ENCODE measurements at places on chromosomes 13 and 19.
A peak's percentile ranks its signal among the peaks of the same experiment; 100 is the strongest.

GRCh38 chr13:31851216-31851615, 111.9 kb downstream of the RXFP2 start:
- no peak for DNase-seq
- H3K4me1 ChIP-seq: no peaks in the 10 kb centered on the region
- H3K27me3 ChIP-seq: no peaks in the 10 kb centered on the region

- peaks cover 25% of the 10 kb centered on the region for H3K4me1 ChIP-seq
- no peak overlapping the region for H3K4me3 ChIP-seq
- H3K27me3 ChIP-seq: no peaks in the 10 kb centered on the region
- DNase-seq: no peak
- peaks cover 6% of the 10 kb centered on the region for H3K36me3 ChIP-seq
Observed at GRCh38 chr19:42246922-42247639, 4.7 kb upstream of the GSK3A start.

- H3K4me3 ChIP-seq: peak overlapping the region; percentile 71
- H3K4me1 ChIP-seq: peaks cover 31% of the 10 kb centered on the region
- no peak for DNase-seq
- no peaks in the 10 kb centered on the region for H3K27me3 ChIP-seq
- H3K36me3 ChIP-seq: peaks cover 23% of the 10 kb centered on the region
- H3K27ac ChIP-seq: peak overlapping the region; percentile 99
Observed at GRCh38 chr19:18282021-18282787, 782 bp upstream of the JUND start.

DNA sequence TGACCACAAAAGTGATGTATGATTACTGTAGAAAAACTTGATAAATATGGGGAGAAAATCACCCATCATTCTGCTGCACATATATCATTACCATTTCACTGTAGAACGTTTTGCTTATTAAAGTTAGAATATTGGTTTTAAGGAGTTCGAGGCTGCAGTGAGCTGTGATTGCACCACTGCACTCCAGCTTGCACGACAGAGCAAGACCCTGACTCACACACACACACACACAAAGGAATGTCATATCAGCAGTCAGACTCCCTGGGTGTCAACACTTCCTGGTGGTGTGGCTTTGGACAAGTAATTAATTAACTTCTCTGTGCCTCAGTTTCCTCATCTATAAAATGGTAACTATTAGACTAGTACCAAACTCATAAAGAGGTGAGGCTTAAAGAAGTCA, 11.3 kb upstream of the PNMA8A start:
- no peak for DNase-seq
- H3K4me3 ChIP-seq: no peak overlapping the region
- peak overlapping the region; percentile 86 for H3K27ac ChIP-seq
- H3K4me1 ChIP-seq: peaks cover 40% of the 10 kb centered on the region

GRCh38 chr19:42081584-42082203, 5.7 kb downstream of the ZNF574 start:
- no peak for DNase-seq
- H3K36me3 ChIP-seq: peaks cover 37% of the 10 kb centered on the region
- H3K27me3 ChIP-seq: no peaks in the 10 kb centered on the region
- no peak overlapping the region for H3K27ac ChIP-seq
- peaks cover 9% of the 10 kb centered on the region for H3K4me1 ChIP-seq
- no peak overlapping the region for H3K4me3 ChIP-seq

GRCh38 chr13:27830010-27830409, 37.7 kb downstream of the GSX1 start:
- no peaks in the 10 kb centered on the region for H3K4me1 ChIP-seq
- no peaks in the 10 kb centered on the region for H3K27me3 ChIP-seq
- no peak for DNase-seq
- H3K27ac ChIP-seq: no peak overlapping the region
- H3K4me3 ChIP-seq: no peak overlapping the region
- no peaks in the 10 kb centered on the region for H3K36me3 ChIP-seq

DNA sequence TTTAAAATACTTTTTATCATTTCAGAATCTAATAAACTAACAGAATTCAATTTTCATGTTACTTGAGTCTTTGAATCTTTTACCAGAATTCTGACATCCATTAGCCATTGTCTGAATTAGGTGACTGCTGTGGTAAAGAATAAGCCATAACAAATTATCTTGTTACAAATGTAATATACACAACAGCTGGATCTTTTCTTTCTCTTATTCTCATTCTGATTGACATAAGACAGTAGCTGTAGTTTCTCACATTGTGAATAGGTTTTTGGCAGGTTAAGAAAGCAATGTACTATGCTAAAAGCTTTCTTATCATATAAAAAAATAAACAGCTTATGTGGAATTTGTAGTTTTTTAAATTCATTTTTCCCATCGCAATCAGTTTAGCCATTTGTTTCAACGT, 734.0 kb upstream of the PCDH9 start:
- no peak for DNase-seq
- H3K36me3 ChIP-seq: no peaks in the 10 kb centered on the region
- H3K4me1 ChIP-seq: no peaks in the 10 kb centered on the region
- H3K27ac ChIP-seq: no peak overlapping the region
- no peaks in the 10 kb centered on the region for H3K27me3 ChIP-seq
- H3K4me3 ChIP-seq: no peak overlapping the region

DNA sequence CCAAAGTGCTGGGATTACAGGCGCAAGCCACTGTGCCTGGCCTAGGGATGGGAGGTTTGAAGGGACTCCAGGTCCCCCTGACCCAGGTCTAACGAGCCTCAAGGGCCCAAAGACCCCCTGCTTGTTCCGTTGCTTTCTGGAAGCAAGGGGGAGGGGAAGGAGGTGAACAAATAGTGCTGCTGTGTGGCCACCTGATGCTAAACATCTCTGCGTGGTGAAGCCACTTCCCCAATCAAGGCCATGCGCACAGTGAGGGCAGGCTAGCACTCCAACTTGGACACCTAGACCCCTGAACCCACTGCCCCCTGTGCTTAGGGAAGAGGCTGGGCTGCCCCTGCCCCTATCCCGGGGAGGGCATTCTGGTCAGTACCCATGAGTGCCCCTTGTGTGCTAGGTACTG, 24.0 kb downstream of the CARM1 start:
- H3K4me3 ChIP-seq: no peak overlapping the region
- no peak for DNase-seq
- H3K27ac ChIP-seq: no peak overlapping the region
- H3K27me3 ChIP-seq: no peaks in the 10 kb centered on the region
- H3K36me3 ChIP-seq: no peaks in the 10 kb centered on the region
- H3K4me1 ChIP-seq: peaks cover 11% of the 10 kb centered on the region

- H3K4me1 ChIP-seq: no peaks in the 10 kb centered on the region
- no peak overlapping the region for H3K4me3 ChIP-seq
Observed at GRCh38 chr13:74190999-74191398, 56.8 kb upstream of the KLF12 start.

DNA sequence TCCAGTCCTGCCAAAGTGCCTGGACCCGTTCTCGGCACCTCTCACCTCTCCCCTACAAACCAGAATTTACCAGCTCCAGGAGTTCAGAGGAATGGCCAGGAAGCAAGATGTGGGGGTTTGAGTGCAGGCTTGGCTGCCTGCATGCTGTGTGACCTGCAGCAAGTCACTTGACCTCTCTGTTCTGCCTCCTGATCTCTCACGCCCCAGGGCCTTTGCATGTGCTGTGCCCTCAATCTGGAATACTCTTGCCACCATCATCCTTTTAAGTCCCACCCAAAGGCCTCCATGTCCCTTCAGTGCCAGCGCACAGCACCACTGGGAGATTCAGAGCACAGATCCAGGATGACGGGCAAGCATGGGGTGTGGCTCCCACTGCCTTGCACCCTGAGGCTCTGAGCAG, 43.4 kb downstream of the MYO9B start:
- no peak for DNase-seq
- H3K27ac ChIP-seq: peak overlapping the region; percentile 27
- peaks cover 8% of the 10 kb centered on the region for H3K4me1 ChIP-seq
- H3K36me3 ChIP-seq: peaks cover 14% of the 10 kb centered on the region
- H3K4me3 ChIP-seq: no peak overlapping the region

- no peak for DNase-seq
- peaks cover 3% of the 10 kb centered on the region for H3K4me1 ChIP-seq
- no peak overlapping the region for H3K4me3 ChIP-seq
- H3K36me3 ChIP-seq: no peaks in the 10 kb centered on the region
- H3K27me3 ChIP-seq: no peaks in the 10 kb centered on the region
Observed at GRCh38 chr19:50324331-50324730, 4.8 kb downstream of the KCNC3 start.

- H3K4me1 ChIP-seq: peaks cover 6% of the 10 kb centered on the region
- DNase-seq: peak; percentile 97
- no peaks in the 10 kb centered on the region for H3K36me3 ChIP-seq
- H3K27ac ChIP-seq: peak overlapping the region; percentile 98
- peak overlapping the region; percentile 86 for H3K4me3 ChIP-seq
- H3K27me3 ChIP-seq: no peaks in the 10 kb centered on the region
Observed at GRCh38 chr19:56315077-56315828, 614 bp upstream of the ZSCAN5A start.

DNA sequence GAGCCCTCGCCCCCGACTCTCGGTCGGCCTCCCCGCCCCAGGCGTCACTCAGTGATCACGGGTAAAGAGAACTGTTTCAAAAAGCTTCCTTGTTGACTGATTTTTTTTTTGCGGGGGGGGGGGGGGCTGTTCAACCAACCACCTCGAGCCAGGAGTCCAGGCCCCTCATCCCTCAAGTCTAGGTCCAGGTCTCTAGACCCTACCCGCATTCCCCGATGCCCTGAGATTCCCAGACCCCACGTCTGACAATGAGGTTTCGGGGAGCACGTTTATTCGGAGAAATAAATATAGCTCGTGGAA, 4.3 kb downstream of the HRC start:
- no peaks in the 10 kb centered on the region for H3K36me3 ChIP-seq
- peaks cover 20% of the 10 kb centered on the region for H3K4me1 ChIP-seq
- no peak for DNase-seq
- no peaks in the 10 kb centered on the region for H3K27me3 ChIP-seq
- H3K27ac ChIP-seq: peak overlapping the region; percentile 82

DNA sequence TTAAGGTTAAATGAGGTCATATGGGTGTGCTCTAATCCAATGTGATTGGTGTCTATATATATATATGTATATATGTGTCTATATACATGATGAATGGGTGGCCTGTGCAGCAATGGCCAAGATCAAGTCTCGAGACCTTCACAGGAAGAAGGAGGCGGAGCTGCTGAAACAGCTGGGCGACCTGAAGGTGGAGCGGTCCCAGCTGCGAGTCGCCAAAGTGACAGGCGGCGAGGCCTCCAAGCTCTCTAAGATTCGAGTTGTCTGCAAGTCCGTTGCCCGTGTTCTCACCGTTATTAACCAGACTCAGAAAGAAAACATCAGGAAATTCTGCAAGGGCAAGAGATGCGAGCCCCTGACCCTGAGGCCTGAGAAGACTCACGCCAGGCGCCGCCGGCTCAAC, 109.8 kb downstream of the EFNB2 start:
- H3K27me3 ChIP-seq: no peaks in the 10 kb centered on the region
- H3K27ac ChIP-seq: no peak overlapping the region
- no peaks in the 10 kb centered on the region for H3K4me1 ChIP-seq
- no peak overlapping the region for H3K4me3 ChIP-seq
- DNase-seq: no peak

DNA sequence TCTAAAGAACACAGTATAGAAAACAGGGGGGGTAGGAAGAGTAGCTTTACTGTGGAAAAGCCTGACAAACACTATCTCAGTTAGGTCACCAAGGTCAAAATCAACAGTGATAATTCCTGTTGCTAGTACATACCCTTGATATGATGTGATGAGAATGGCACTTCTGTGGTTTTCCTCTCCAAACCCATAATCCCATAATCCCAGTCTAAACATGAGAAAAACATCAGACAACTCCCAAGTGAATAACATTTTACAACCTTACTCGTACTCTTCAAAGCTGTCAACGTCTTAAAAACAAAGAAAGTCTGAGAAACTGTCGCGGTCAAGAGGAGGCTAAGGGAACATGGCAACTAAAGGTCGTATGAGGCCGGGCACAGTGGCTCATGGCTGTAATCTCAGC, 137.6 kb downstream of the FOXO1 start:
- no peaks in the 10 kb centered on the region for H3K36me3 ChIP-seq
- H3K4me1 ChIP-seq: no peaks in the 10 kb centered on the region
- H3K27ac ChIP-seq: no peak overlapping the region
- H3K4me3 ChIP-seq: no peak overlapping the region

DNA sequence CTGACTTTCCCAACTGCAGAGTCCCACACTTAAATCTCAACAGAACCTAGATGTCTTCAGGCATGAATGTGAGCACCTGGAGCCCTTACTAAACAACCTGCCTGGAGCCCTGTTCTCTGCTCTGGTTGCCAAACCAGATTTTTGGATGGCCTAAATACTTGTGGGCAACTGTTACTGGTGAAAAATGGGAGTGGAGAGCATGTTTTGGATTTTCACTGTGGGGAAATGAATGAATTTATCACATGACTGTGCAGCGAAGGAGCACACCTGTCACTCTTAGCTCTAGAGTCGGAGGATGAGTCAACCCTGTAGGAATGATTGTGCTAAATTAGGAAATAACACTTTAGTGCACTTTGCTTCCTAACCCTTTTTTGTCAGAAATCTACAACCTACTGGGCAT, 30.3 kb downstream of the SHISA2 start:
- no peak overlapping the region for H3K27ac ChIP-seq
- no peak for DNase-seq
- no peak overlapping the region for H3K4me3 ChIP-seq
- no peaks in the 10 kb centered on the region for H3K27me3 ChIP-seq

- H3K27me3 ChIP-seq: no peaks in the 10 kb centered on the region
- H3K4me3 ChIP-seq: no peak overlapping the region
- no peaks in the 10 kb centered on the region for H3K4me1 ChIP-seq
- H3K36me3 ChIP-seq: no peaks in the 10 kb centered on the region
- DNase-seq: no peak
Observed at GRCh38 chr13:91904597-91904996, 506.2 kb downstream of the GPC5 start.

DNA sequence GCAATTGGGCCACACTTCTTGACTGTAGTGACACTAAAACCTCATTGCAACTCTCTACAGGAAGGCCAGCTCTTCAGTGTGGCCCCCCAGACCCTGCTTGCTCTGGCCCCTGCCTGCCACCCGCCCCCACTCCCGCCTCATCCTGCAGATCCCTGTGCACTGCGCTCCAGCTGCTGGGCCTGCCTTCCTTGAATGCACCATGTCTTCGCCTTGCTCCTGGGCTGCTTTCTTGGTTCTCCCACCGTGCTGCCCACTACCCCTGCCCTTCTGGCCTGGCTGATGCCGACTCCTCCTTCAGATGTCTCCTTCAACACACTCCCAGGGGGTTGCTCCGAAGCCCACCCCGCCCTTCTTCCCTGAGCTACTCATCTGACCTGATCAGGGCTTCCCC, 98.2 kb downstream of the SIPA1L3 start:
- no peaks in the 10 kb centered on the region for H3K4me1 ChIP-seq
- peak overlapping the region; percentile 81 for H3K27ac ChIP-seq
- H3K4me3 ChIP-seq: peak overlapping the region; percentile 62
- H3K36me3 ChIP-seq: no peaks in the 10 kb centered on the region

All from ascending aorta (tissue), 2 donors.